Common myeloid progenitor, CD34-positive (primary cell): ENCODE measurements at places on chromosomes 6 and 20.

- peak; percentile 76 for DNase-seq
Observed at GRCh38 chr20:8394308-8394945, 262.4 kb downstream of the PLCB1 start.

DNA sequence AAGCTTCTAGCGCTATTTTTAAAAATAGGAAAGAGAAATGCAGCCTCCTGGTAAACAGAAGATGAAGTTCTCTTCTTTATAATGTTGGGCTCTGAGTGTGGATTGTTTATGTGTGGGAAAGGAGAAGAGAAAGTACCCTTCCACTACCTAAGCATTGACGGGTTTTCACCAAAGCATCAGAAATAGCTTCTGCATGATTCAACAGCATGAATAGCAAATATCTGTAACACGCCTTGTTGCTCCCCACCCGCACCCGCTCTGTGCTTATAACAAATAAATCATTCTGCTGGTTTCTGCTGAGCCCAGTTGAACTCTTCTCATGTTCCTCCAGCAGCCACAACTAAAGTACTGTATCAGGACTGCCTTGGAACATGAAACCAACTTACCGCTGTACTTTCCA lies 20.7 kb downstream of the TXLNB start:
- DNase-seq, result no peak

DNA sequence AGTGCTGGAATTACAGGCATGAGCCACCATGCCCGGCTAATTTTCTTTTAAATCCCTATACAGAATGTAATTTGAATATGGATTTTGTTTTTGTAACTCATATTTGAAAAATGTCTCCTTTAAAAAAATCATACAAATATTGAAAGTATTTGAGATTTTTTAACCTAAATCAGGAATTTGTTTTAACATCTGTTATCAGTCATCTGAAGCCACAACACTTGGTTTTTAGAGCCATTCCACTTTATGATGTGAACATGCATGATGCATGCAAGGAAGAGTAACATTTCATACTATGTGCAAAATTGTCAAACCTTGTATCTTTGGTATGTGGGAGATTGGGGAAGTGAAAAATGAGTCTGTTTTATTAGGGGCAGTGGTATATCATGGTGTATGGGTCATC lies 124.5 kb upstream of the AHI1 start:
- no peak for DNase-seq

DNA sequence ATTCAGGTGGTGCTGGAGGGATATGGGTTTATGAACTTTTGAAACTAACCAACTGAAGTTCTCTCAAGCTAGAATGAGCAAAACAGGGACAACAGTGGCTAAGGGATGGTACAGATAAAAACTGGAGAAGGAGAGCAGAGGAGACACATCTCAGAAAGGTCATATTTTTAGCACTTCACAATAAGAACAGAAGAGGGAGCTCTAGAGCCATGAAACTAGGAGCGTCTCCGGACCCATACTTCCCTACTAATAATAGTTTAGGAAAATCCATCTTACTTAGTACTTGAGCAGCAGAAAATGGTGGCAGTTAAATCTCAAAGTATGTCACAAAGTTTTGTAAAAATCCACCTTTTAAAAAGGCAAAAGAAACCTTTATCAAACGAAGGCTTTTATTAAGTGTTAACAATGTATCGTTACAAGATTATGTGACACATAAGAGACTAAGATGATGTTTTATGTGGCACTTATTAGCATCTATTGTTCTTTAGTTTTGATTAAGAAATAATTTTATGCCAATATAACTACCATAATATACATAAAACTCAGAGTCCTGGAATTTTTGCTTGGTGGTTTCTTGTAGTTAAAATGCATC lies 278.6 kb downstream of the TBC1D32 start:
- DNase-seq, result peak; percentile 24

DNA sequence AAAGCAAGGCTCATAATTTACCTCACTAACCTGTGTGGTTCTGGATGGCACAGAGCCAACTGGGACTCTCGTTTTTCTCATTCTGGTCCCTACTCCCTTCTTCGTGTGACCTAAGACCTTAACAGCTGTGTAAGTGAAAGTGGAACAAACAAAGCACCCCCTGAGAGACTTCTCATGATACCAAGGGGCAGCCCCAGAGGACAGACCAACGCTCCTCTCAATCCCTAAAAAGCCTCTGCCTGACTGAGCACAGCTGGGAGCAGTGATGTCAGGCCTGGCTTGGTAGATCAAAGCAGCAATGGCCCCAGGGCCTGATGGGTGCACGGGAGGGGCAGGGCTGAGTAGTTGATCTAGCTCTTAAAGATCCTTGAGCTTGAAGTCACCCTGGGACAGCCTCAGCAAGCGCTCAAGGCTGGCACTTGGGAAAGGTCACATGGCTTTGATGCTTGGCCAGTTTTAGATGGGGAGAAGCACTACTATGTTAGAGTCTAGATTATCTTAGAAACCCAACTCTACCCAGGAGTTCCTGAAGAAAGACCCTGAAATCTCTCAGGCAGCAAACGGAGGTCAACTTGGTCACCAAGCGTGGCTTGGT lies 16.2 kb upstream of the TGM2 start:
- DNase-seq, result no peak

DNA sequence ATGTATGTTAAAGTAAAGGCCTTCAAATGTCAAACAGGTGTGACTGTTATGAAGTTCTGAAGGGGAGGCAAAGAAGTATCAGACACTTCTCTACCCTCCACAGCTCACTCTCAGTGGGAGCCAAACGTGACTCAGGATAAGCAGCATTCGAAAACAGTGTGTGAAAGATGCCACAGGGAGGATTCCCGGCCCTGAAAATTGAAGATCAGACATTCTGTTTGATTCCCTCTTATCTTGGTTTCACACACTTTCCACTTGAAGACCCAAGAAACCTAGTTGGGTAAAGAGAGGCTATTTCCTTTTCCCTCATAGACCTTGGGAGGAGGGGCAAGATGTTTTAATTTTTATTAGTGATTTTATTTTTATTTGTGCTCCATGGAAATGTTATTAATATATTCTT lies 164.2 kb upstream of the SUPT3H start:
- peak; percentile 12 for DNase-seq
